ENCODE measurements at places on chromosomes 7 and 10. TPM values are rescaled to one million over a fixed set of nuclear protein-coding genes. Genes with fewer than 3 reads are reported as not detected.

Gene MSMB
- not detected for total RNA-seq

Gene TRIM74
- total RNA-seq: not detected

Gene ZNF804B
- total RNA-seq: not detected

Gene FXYD4
- not detected for total RNA-seq

Gene CNOT4
- 14.9 TPM for total RNA-seq

All from fibroblast of lung (primary cell).